ENCODE measurements at places on chromosomes 2 and 18. TPM values are rescaled to one million over a fixed set of nuclear protein-coding genes. Genes with fewer than 3 reads are reported as not detected.

Gene FAM228A
- total RNA-seq: not detected

Gene DLX2
- total RNA-seq: 0.42 TPM

Gene ANTXR1
- 37.3 TPM for total RNA-seq

GRCh38 chr18:58484989-58485981 lies 143.6 kb downstream of the ALPK2 start:
- DNase-seq: peak; percentile 54

DNA sequence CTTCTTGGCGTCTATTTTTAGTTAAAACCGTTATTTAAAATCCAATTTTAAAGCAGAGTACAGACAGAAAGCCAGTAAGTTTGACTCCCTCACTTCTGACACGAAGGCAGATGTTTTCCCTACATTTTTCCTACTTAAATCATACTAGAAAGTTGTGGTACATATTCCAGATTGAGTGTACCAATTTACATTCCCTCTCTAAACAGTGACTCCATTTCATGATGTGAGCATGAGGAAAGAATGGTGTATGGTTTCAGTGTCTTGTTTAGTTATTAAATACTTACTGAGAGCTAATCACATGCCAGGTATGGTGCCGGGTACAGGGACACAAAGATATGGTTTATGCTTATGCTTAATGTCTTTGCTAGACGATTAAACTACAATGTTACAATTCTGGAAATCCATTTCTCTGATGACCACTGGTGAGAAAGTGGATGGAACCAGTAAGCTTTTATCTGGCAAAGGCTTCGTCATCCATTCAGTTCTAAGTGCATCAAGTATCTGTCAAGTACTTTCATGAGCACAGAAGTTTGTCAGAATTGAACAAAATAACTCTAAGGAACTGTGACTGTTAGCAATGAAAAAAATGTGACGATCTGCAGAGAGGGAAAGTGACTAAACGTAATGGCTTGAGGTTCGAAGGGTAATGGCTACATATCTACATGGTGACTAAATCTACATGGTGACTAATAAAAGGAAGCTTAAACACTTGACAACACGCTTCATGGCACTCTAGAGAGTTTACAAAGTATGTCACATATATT lies 25.7 kb downstream of the MAP4K3 start:
- DNase-seq: no peak

DNA sequence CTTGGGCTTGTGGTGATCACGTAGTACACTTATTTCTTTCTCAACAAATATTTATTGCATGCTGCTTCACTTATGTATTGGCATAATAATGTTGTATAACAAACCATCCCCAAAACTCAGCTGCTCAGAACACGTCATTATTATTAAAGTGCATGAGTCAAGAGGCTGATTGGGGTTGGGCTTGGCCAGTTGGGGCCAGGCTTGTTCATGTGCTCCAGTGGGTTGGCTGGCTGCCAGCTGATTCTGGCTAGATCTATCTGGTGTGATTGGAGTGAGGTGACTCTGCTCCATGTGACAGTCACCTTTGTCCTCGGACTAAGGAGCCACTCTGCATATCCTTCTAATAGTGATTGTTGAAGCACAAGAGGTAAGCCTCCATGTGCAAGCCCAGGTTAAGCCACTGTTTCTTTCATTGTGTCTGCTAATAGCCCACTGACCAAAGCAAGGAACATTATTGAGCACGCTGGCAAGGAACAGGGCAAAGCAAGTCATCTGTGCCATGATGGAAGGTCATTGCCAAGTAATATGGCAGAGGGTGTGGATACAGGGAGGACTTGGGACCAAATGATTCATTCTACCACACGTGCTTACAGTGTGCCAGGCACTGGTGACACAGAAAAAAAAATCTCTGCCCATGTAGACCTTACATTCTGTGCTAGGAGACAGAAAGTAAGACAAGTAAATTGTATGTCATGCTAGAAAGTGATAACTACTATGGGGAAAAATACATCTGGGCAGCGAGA lies 63.3 kb upstream of the TMEM182 start:
- no peak for DNase-seq

DNA sequence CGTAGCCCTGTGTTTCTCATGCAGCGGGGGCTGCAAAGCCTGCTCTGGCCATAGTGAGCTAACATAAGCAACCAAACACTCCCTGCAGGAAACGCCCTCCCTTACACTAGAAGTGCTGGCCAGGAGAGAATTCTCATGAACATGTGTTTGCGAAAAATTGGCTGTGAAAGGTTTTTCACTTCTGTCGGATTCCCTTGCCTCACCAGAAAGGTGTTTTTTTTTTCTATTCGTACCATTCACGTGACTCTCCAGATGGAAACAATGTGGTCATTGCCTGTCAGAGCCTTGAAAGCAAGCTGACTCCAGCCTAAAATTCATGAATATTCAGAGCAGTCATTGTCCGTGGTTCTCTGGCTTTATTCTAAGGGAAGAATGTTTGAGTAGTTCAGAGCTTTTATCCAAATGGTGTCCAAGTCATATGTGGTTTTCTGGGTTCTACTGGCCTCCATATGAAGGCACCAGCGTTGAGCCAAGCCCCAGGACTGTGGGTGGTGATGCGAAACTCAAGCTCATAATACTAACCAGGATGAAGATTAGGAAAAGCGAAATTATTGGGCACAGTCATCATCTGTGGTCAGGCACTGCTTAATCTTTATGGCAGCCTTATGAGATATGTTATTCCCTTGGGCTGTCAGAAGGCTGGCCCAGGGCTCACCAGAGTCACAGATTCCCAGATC lies 236.4 kb downstream of the ALPK2 start:
- DNase-seq: peak; percentile 22

GRCh38 chr2:45625824-45626223 lies 14.8 kb upstream of the SRBD1 start:
- no peak for DNase-seq
